ENCODE measurements at places on chromosomes 11 and 22. TPM values are rescaled to one million over a fixed set of nuclear protein-coding genes. Genes with fewer than 3 reads are reported as not detected.

DNA sequence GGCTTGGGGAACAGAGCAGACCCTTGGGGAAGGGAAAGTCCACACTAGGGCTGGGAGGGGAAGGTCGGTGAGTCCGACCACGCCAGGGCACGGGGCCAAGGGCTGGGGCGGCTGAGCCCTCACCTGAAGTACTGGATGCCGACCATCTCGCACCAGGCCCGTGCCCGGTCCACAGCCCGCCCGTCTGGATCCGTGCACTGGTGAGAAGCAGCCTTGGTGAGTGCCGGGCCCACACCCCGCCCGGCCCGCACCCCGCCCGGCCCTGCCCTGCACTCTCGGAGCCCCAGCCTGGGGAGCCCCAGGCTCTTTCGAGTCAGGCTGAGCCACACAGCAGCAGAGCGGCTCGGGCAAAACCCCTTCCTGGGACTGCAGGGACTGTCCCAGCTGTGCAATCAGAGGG lies 1.9 kb upstream of the BAIAP2L2 start:
- H3K27ac ChIP-seq: no peak overlapping the region
- peaks cover 11% of the 10 kb centered on the region for H3K4me1 ChIP-seq
- H3K4me3 ChIP-seq: no peak overlapping the region
- DNase-seq: no peak
- peaks cover 28% of the 10 kb centered on the region for H3K36me3 ChIP-seq
- H3K27me3 ChIP-seq: no peaks in the 10 kb centered on the region

DNA sequence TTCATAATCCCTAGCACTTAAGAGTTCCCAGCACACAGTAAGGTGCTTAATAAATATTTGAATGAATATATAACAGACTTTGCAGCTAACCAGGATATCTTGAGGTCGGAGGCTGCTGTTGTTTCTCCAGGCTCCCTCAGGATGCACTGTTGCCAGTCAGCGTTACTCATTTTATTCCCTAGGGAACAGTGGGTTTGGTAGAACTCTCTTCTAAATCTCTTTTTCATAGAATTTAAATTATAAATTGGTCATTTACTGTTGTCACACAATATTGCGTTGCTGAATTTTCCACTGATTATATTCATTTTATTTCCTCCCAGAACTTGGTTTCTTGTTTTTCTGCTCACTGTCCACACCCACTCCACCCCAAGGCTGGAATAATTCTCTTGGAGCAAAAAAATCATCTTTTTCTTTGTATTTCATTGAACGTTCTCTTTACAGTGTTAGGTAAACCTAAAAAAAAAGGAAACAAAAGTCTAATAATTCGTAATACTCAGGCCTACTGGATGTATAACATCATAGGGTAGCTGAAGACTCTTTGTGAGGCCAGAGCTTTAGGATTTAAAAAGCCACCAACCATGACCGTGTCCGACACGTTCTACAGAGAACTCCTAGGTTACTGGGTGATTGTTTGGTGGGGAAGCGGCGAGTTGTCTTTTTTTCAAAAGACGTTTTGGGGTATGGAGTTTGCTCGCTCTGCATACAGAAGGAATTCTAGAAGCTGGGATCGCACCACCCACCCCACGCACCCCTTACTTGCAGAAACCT lies 766 bp upstream of the CAPRIN1 start:
- no peaks in the 10 kb centered on the region for H3K27me3 ChIP-seq
- peaks cover 15% of the 10 kb centered on the region for H3K4me1 ChIP-seq
- peak overlapping the region; percentile 100 for H3K27ac ChIP-seq
- peaks cover 2% of the 10 kb centered on the region for H3K36me3 ChIP-seq
- H3K4me3 ChIP-seq: peak overlapping the region; percentile 62

DNA sequence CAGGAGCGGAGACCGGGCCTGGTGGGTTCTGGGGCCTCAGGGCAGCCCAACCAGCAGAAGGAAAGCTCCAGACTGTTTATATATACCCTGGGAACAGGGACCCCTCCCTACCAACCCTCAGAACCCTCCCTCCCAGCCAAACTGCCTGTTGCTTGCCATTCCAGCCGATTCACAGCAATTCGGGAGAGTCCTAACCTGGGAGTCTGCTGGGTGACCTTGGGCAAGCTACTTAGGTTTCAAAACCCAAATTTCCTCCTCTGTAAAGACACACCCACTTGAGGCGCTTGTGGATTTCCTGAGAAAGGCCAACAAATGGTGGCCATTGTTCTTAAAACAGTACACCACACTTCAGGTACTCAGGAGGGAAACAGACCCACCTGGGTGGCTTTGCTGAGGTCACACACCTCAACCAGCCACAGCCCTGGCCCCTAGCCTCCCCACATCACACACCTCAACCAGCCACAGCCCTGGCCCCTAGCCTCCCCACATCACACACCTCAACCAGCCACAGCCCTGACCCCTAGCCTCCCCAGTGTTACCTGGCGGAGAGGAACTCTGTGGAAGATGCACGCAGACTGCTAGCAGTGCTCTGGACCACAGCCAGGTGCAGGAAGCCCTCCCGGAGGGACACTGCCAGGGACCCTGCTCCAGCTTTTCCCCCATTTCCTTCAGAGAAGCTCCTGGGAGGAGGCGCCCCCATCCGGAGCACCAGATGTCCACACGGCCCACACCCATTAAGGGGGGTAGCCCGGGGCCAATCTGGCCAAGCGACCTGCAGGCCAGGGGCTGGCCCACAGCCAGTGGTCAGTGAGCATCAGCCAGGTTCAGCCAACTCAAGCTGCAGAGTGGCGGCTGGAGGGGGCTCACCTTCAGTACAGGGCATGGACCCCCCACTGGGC lies 6.2 kb downstream of the SHISA8 start:
- H3K27ac ChIP-seq: no peak overlapping the region
- H3K4me3 ChIP-seq: no peak overlapping the region
- peaks cover 45% of the 10 kb centered on the region for H3K4me1 ChIP-seq

Gene PTGDR2
- total RNA-seq: 0.66 TPM

Gene SPCS2
- total RNA-seq: 76.9 TPM

Gene OR10V1
- total RNA-seq: not detected

Gene UPK2
- total RNA-seq: 0.40 TPM

All from natural killer cell (primary cell).